ENCODE measurements at places on chromosomes 7 and 10.

DNA sequence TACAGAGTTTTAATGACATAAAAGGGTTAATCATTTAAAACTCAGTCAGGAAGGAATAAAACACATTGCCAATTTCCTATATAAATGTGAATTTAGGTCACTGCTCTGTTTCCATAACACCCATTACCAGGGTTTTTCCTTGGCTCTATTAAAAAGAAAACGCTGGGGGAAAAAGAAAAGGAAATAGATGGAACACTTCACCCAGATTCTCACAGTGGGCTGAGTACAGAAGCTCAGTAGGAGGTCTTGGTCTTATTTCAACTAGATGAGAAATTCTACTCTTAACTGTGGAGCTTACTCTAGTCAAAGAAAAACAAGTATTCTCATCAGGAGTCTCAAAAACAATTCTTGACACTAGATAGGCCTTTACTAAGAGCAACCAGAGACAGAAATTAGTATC lies 36.5 kb downstream of the GLUD1 start:
- no peak for DNase-seq

DNA sequence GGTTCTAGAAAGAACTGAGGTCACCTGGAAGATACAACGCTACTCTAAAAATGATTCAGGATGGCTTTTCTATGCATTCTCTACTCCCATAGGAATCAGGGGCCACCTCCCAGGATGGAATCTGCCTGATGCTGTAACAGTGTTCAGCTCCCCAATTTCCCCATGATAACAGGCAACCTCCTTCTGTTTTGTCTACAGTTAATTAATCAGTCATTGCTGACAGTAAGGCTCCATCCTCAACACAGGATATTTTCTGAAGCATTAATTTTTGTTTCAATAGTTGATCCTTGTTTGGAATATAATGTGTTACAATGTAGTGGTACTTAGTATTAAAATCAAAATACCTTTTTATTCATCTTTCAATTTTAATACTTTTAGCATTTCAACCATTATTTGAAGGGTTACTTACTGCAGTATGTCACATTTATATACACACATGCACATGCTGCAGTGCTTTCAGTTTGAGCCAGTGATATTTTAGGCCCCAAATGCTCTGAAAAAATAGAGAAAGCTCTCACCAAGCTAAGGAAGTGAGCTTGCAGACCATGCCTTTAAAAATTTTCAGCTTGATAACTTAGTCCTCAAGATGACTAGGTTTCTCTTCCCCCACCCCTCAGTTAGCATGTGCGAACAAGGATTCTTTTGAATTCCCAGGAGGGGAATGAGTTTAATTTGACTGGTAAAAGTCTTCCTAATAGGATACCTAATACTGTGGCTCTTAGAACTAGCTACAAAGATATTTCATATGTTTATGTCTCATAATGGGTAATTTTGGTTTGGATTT lies 592 bp upstream of the PIK3CG start:
- DNase-seq: no peak

DNA sequence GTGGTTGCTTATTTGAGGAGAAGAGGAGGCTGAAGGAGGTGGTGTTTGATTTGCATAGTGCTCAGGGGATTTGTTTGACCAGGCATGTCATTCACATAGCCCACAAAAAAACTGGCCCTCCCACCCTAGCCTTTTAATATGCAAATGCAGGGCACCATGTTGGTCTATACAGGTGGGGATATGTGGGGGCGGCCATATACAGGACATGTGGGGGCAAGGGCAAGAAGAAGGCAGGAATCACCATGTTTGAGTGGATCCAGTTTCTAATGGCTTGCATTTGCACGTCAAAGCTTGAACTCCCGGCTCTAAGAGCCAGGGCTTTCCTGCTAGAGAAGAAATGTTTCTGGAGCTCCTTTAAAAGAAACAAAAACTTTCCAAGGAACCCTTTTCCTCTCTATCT lies 541.0 kb downstream of the ZWINT start:
- no peak for DNase-seq

- DNase-seq: no peak
Measured at GRCh38 chr7:157017603-157018327, 7.3 kb upstream of the MNX1 start.

GRCh38 chr7:44373418-44373740 lies 48.0 kb upstream of the CAMK2B start:
- DNase-seq: no peak

Data from NCI-H226 (cell line).